ENCODE measurements at places on chromosomes 1 and 21.

GRCh38 chr1:81894867-81895266 is 94.1 kb downstream of the ADGRL2 start:
- DNase-seq, result no peak

- no peak for DNase-seq
Observed at GRCh38 chr1:40633523-40633922, 32.0 kb downstream of the RIMS3 start.

DNA sequence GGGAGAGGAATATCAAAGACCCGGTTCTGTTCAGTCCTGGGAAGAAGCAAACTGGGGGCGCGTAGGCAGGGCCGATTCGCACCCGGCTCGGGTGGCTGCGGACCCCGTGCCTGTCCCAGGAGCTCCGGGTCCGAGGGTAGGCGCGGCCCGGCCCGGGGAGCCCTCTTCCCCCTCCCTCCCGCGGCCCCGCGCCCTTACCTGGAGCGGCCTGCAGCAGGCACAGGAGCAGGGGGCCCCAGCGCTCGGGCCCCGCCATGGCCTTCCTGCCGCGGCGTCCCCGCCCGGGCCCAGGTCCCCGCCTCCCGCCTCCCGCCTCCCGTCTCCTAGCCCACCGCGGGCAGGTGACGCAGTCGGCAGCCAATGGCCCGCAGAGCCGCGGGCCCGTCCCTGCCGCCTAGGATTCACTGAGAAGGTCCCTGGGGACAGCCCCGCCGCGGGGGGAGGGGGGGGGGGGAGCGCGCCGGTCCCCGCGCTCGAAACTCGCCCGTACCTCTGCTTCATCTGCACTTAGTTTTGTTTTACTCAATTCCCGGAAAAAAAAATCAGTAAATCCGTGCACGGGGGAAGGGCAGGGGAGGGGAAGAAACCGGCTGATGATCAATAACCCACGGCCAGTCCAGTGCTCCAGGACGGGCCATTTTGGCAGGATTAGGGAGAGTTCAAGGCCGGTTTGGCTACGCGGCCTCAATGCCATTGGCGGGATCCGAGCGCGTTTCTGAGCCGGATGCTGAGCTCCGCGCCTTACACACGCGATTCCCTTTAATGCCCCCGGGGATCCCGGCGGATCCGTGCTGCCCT is at the start of gene IFNLR1:
Gene IFNLR1 (minus strand): TSS at position 297 of the 798 bp plus-strand sequence. CDS start 41 bp downstream, at position 256.
- peak; percentile 55 for DNase-seq

- DNase-seq, result no peak
Observed at GRCh38 chr1:81157686-81158085, 643.0 kb upstream of the ADGRL2 start.

DNA sequence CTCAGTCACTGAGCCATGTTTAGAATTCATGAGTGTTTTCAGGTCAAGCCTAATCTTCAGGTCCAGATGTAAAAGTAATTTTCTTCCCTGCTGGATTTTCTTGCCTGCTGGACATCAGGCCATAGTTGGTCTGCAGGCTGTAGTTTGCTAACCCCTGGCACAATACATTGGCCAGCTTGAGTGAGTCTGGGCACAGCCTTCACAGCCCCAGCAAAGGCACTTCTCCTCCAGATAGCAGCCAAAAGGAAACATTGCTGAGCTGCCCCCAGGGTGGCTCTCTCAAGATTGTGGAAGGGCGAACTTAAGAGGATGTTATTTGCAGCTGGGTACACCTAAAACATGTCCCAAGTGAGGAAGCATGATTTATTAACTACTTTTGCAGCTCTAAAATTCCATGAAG is 126.8 kb downstream of the PIK3R3 start:
- DNase-seq, result no peak

GRCh38 chr1:67953301-67953700 is 97.1 kb downstream of the DIRAS3 start:
- no peak for DNase-seq

DNA sequence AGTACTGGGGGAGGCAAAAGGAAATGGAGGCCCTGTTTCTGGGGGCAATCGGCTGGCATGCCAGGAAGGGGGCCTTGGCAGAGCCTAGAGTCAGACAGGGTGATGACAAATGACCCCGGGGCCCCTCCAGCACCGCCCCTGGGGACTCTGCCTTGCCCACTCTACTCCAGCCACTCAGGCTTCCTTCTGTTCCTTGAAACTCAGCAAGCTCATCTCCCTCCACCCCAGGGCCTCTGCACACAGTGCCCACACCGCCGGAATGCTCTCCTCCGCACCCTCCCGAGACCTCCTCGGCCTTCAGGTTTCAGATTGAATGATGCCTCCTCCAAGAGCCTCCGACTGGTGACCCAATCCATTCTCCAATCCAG is 122.5 kb upstream of the ZBTB40 start:
- DNase-seq, result no peak

DNA sequence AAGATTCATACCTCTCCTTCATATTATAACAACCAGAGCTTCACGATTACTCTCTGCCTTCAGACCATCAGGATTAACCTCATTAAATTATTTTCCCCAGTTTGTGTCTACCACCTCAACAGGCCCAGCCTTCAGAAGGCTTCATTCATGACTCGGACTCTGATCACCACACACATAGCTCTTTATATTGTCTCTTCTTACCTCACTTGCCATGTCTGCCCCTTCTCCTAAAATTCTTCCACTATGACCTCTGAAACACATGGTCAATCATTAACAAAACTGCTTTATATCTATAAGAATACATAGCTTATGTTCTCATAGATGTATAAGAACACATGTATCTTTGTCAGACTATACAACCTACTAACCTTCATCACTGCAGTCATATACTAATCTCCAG is 79.8 kb downstream of the USP1 start:
- DNase-seq, result no peak

DNA sequence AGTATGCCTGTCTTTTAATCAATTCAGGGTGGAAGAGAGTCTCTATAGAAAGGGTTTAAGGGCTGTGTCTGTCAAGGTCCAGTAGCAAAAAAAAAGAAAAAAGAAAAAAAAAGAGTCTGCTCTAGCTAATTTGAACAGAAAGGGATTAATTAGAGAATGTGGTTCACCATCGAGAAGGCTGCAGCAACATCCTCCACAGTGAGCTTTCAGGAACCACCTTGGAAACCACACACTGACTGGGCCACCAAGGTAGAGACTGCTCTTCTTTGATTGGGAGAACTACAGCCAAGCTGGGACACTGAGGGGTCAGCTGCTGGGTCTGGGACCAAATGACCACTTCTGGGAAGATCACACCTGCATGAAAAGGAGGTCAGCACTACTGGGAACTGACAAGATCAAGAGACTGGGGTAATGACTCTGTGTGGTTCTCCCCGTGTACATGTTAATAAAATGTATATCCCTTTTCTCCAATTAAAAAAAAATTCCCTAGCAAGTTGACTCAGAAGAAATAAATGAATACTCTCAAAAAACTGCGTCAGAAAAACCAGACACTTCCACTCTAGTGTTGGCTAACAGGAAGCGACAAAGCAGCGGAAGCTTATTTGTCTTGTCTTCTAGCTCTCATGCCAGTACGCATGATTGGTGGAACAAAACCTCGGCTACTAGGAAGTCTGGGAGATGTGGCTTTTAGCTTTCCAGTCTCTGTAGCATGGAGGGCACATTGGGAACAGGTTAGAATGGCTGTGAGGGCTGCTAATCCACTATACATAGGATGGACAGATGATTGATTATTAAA is 60.0 kb upstream of the IVNS1ABP start:
- no peak for DNase-seq

DNA sequence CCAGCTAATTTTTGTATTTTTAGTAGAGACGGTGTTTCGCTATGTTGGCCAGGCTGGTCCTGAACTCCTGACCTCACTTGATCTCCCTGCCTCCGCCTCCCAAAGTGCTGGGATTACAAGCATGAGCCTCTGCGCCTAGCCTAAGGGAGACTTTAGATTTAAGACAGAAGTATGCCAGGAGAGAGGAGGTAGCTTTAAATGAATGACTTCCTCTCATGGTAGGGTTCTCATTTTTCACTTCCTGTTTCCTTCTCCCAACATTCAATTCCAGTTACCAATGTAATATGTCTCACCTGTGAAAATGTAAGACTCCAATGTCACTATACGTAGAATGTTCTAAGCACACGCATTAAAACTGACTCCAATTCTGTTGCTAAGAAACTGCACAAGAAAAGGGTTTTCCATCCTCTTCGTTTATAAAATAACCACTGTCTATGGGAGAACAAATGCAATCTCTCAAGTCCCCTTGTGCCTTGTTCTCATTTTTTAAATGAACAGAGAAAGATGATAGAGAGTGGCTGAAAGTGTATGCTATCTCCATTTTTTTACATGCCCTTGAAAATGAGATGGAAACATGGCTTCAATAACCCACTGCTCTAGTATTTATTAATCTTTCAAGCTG is 140.0 kb downstream of the SLC45A1 start:
- no peak for DNase-seq

DNA sequence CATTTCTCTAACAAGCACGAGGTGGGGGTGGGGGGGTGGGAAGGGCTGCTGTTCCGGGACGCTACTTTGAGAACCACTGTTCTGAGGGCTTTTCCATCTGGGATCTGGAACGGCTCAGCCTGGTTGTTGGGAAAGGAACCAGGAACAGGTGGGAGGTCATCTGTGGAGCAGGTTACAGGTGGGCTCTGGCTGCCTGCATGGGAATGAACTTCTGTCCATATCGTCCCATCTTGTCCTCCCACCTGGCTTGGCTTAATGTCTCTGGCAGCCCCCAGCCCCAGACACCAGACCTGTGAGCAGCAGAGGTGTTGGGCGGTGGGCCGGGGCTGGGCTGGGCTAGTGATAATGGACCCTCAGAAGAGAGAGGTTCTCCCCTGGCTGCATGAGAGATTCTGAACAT is 69.4 kb upstream of the TARDBP start:
- no peak for DNase-seq

DNA sequence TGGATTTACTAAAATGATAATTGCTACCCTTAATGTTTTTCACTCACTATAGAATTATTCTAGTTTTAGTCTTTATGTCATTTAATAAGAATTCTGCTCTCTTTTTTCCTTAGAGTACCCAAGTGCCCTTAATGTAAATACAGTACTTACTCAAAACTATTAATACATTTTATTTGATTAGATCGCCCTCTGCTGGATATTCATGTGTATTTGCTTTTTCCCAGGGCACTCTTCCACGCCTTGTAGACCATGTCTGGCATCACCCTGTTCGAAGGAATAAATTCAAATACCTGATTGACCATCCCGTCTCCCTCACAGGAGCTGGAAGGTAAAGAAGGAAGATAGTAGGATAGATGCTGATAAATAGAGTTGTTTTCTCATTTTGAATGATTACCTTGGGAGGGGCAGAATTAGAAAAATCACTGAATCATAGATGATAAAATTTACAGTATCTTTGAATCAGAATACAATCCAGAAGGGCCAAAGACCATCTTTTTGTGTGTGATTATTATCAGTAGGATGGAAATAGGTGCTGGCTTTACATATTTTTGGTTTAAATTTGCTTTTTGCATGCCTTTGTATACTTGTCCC is 4.1 kb downstream of the AXDND1 start:
- no peak for DNase-seq

- peak; percentile 41 for DNase-seq
Observed at GRCh38 chr21:15514073-15514946, 215.5 kb upstream of the USP25 start.

GRCh38 chr1:119981496-119981895 is 85.2 kb upstream of the ADAM30 start:
- no peak for DNase-seq

DNA sequence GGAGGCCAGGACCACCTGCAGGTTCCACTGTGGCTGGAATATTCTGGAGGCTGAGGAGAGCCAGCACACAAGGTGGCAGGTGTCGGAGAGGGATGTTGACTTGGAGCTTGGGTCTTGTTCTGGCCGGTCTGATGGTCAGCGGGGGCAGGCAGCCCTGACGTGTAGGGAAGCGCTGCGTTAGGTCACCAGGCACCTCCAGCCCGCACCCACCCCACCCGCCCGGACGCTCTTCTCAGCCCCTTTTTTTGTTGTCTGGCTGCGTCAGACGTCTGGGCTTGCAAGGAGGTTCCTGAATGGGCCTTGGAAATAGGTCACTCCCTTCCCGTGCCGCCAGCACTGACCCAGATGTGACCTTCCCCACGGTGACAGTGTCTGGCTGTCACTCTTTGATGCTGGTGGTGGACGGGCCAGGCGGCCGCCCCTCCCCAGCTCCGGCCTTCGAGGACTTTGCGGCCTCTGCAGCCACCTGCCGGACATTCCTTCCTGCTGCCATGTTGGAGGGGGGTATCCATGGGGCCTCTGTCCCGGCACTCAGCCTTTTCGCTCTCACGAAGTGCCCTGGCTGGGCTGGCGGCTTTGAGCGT is 30.1 kb downstream of the SPSB1 start:
- no peak for DNase-seq

DNA sequence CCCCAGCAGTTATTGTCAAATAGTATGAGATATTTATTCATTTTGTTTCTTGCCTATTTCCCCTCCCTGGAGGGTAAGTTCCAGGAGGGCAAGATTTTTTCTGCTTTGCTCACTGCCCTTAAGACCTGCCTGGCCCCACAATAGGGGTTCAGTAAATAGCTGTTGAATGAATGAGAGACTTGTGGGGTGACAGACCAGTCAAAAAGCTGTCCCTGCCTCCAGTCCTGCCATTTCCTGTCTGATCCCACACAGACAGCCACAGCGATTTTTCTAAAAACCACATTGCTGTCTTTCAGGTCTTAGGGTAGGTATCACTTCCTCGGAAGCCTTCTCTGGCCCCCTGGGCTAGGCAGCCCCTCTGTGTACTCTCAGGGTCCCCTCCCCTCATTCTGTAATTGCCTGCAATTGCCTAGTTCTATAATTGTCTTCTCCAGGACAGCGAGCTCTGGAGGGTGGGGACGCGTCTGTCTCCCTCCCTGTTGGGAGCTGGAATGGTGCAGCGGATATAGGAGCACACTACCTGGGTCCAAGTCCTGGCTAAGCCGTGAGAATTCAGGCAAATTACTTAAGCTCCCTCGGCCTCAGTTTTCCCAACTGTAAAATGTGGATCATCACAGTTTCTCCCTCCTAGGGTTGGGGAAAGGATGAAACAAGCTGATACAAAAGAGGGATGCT is 1.8 kb upstream of the EXTL1 start:
- DNase-seq, result no peak

DNA sequence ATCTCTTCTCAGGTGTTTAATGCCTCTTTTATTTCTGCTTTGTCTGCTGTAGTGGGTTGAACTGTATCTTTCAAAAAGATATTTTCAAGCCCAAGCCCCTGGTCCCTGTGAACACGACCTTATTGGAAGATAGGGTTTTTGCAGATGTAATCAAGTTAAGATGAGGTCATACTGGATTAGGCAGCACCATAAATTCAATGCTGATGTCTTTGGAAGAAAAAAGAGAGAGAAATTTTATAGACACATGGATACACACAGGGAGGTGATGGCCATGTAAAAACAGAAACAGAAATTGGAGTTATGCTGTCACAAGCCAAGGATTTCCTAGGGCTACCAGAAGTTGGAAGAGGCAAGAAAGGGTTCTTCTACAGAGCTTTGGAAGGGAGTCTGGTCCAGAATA is 301.4 kb downstream of the KCTD3 start:
- DNase-seq, result no peak
